Memory B cell (primary cell): ENCODE measurements at places on chromosomes 2 and 18.

- peaks cover 10% of the 10 kb centered on the region for H3K27me3 ChIP-seq
- H3K4me3 ChIP-seq, result no peak overlapping the region
- no peak for DNase-seq
- H3K4me1 ChIP-seq, result peaks cover under 1% of the 10 kb centered on the region
- no peak overlapping the region for H3K27ac ChIP-seq
Observed at GRCh38 chr2:200300638-200301314, 5.7 kb upstream of the SPATS2L start.

- no peak overlapping the region for H3K27ac ChIP-seq
- H3K27me3 ChIP-seq, result no peaks in the 10 kb centered on the region
- H3K4me3 ChIP-seq, result no peak overlapping the region
Observed at GRCh38 chr2:60311524-60311923, 241.9 kb downstream of the BCL11A start.

GRCh38 chr2:178296394-178297090 is 102.2 kb downstream of the OSBPL6 start:
- peaks cover 8% of the 10 kb centered on the region for H3K27me3 ChIP-seq
- no peaks in the 10 kb centered on the region for H3K36me3 ChIP-seq
- no peak for DNase-seq

DNA sequence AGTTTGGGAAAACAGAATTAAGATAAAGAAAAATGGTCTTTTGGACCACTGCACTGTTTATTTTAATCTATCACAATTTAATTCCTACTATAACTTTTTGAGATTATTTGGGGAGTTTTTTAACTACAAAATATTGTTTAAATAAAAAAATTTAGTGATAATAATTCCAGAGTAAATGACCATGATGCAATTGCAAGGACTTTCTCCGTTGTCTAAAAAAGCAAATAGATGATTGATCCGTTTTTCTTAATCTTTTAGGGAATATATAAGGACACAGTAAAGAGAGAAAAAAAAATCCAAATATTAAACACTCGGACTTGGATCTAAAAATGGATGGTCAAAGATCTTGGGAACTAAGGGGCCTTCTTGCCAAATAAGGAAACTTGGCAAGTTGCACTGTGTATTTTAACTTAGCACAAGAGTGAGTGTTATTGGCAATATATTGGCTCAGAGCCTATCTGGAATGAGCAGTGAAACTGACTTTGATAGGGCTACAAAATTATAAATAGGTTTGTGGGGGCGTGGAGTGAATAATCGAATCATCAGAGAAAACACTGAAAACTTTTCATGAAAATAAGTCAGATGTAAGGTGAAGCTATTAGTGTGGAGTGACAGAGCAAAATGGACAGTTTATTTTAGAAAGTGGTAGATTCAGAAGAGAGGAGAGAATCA is 2.0 kb downstream of the MAP3K20 start:
- peaks cover 13% of the 10 kb centered on the region for H3K4me1 ChIP-seq
- no peak overlapping the region for H3K27ac ChIP-seq
- H3K27me3 ChIP-seq, result no peaks in the 10 kb centered on the region
- H3K4me3 ChIP-seq, result no peak overlapping the region

DNA sequence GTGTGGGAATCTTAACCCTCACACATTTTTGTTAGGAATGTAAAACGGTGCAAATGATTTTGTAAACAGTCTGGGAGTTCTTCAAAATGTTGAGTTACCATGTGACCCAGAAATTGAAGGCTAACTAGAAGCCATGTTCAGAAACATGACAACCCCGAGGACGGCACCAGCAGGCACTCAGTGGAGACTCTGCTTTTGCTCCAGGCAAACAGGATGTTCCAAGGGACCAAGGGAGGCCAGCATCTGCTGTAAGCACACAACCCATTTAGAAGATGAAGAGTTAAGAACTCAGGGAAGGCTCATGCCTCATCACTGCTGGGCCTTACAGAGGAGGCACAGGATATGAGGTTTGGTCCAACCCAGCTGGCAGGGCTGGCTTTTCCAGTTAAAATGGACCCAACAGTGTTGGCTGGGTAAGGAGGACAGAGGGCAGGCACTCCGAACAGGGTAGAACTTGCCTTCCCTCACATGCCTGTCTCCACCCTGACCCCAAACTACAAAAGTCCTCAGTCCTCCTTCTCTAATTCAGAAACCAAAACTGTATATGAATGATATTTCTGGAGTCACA is 23.6 kb downstream of the PARD6G start:
- DNase-seq, result no peak
- H3K27ac ChIP-seq, result no peak overlapping the region
- no peak overlapping the region for H3K4me3 ChIP-seq
- H3K27me3 ChIP-seq, result peaks cover 14% of the 10 kb centered on the region
